ENCODE measurements at places on chromosomes 3 and 15.

- no peaks in the 10 kb centered on the region for H3K36me3 ChIP-seq
- DNase-seq: no peak
- H3K4me3 ChIP-seq: no peak overlapping the region
- no peaks in the 10 kb centered on the region for H3K27me3 ChIP-seq
Observed at GRCh38 chr3:49879721-49880120, 10.0 kb upstream of the CAMKV start.

GRCh38 chr3:59580996-59581395 is 531.2 kb upstream of the CFAP20DC start:
- H3K27ac ChIP-seq: no peak overlapping the region
- H3K27me3 ChIP-seq: no peaks in the 10 kb centered on the region
- H3K36me3 ChIP-seq: no peaks in the 10 kb centered on the region
- no peak overlapping the region for H3K4me3 ChIP-seq
- H3K4me1 ChIP-seq: no peaks in the 10 kb centered on the region

- no peaks in the 10 kb centered on the region for H3K36me3 ChIP-seq
- no peak overlapping the region for H3K4me3 ChIP-seq
- no peaks in the 10 kb centered on the region for H3K4me1 ChIP-seq
- DNase-seq: no peak
Observed at GRCh38 chr15:34252545-34252944, 27.7 kb downstream of the EMC4 start.

GRCh38 chr3:56975567-56975966 is 84.9 kb upstream of the SPATA12 start:
- H3K4me1 ChIP-seq: no peaks in the 10 kb centered on the region
- no peaks in the 10 kb centered on the region for H3K27me3 ChIP-seq
- no peak overlapping the region for H3K27ac ChIP-seq
- H3K36me3 ChIP-seq: no peaks in the 10 kb centered on the region

GRCh38 chr15:58555162-58556027 is 123.6 kb downstream of the LIPC start:
- H3K4me1 ChIP-seq: no peaks in the 10 kb centered on the region
- no peak for DNase-seq
- H3K4me3 ChIP-seq: no peak overlapping the region
- H3K27me3 ChIP-seq: no peaks in the 10 kb centered on the region
- H3K27ac ChIP-seq: no peak overlapping the region

GRCh38 chr3:196321162-196321561 is 3.1 kb upstream of the DYNLT2B start:
- H3K27ac ChIP-seq: no peak overlapping the region
- 0 out of 2 replicates have a peak, but pooled peaks cover 2% of the 10 kb centered on the region for H3K36me3 ChIP-seq
- no peak overlapping the region for H3K4me3 ChIP-seq
- H3K27me3 ChIP-seq: no peaks in the 10 kb centered on the region

GRCh38 chr3:61369678-61370077 is 118.4 kb upstream of the FHIT start:
- no peak overlapping the region for H3K27ac ChIP-seq
- DNase-seq: no peak
- no peak overlapping the region for H3K4me3 ChIP-seq
- H3K27me3 ChIP-seq: no peaks in the 10 kb centered on the region

- H3K36me3 ChIP-seq: peaks cover 3% of the 10 kb centered on the region
- no peak for DNase-seq
- H3K27me3 ChIP-seq: no peaks in the 10 kb centered on the region
- H3K4me1 ChIP-seq: 0 out of 2 replicates have a peak, but pooled peaks cover 8% of the 10 kb centered on the region
Observed at GRCh38 chr3:155853214-155854140, 750 bp downstream of the SLC33A1 start.

GRCh38 chr15:51266656-51267050 is 71.7 kb downstream of the CYP19A1 start:
- H3K4me1 ChIP-seq: no peaks in the 10 kb centered on the region
- H3K4me3 ChIP-seq: no peak overlapping the region
- no peak overlapping the region for H3K27ac ChIP-seq
- DNase-seq: no peak

GRCh38 chr3:172981407-172981983 is 159.5 kb downstream of the SPATA16 start:
- no peak for DNase-seq
- H3K27me3 ChIP-seq: 0 out of 2 replicates have a peak, but pooled peaks cover 2% of the 10 kb centered on the region
- H3K27ac ChIP-seq: no peak overlapping the region
- H3K4me3 ChIP-seq: no peak overlapping the region

DNA sequence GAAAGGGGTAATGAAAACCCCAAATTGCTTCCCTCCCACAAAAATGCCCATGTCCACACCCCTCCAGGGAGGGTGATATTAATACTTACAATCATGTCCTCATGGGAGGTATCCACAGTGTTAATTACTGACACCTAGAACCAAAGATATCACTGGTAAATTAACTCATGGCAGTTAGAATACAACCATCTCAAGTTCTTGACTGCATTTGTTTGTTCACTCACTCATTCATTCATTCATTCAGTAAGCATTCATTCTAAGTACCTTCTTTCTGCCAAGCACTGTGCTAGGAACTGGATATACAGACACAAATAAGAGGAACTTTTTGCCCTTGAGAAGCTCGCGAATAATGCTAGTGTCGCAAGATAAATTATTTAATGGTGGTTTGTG is 3.0 kb downstream of the SEC13 start:
- no peak overlapping the region for H3K4me3 ChIP-seq
- no peaks in the 10 kb centered on the region for H3K27me3 ChIP-seq
- DNase-seq: no peak
- H3K4me1 ChIP-seq: peaks cover 4% of the 10 kb centered on the region
- peaks cover 13% of the 10 kb centered on the region for H3K36me3 ChIP-seq
- no peak overlapping the region for H3K27ac ChIP-seq

DNA sequence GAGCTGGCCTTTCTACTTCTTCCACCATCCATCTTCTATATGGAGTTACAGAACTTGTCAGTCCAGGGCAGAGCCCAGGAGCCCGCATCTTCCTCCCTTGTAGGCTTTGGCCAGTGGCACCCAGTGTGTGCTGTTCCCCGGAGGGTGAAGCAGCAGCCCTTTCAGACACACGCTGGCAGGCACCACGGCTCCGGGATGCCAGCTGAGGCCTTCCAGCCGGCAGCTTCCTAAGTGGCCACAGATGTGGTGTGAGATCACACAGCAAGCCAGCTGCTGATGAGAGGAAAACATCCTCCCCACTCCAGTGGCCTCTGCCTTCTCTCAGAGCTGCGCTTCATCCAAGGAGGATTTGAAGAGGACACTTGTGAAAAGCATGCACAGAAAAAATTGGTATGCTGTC is 24.1 kb downstream of the CRABP1 start:
- peaks cover 9% of the 10 kb centered on the region for H3K27me3 ChIP-seq
- H3K4me3 ChIP-seq: no peak overlapping the region
- no peak overlapping the region for H3K27ac ChIP-seq
- no peak for DNase-seq
- no peaks in the 10 kb centered on the region for H3K4me1 ChIP-seq

GRCh38 chr3:129238945-129239705 is 10.3 kb upstream of the COPG1 start:
- H3K27ac ChIP-seq: no peak overlapping the region
- no peaks in the 10 kb centered on the region for H3K36me3 ChIP-seq
- peaks cover 9% of the 10 kb centered on the region for H3K4me1 ChIP-seq
- no peak for DNase-seq
- H3K4me3 ChIP-seq: no peak overlapping the region

DNA sequence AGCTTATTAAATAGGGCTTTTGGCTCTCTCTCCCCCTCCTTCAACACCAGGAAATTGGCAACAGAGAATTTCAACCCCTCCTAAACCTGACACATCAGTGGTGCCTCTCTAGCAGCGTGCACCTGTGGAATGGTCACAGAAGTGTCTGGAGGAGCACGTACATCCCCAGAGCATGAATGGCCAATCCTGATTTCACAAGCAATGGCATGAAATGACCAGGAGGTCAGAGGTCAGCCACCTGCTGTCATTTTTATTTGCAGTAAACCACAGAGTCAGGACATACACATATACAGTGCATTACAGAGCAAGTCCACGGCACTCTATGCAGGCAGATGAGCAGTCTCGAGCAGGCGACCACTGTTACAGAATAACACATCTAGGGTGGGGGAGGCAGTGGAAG is 25.1 kb upstream of the ETV5 start:
- no peak for DNase-seq
- H3K4me1 ChIP-seq: no peaks in the 10 kb centered on the region
- no peak overlapping the region for H3K4me3 ChIP-seq

GRCh38 chr3:96991800-96992365 is 177.5 kb downstream of the EPHA6 start:
- H3K4me1 ChIP-seq: no peaks in the 10 kb centered on the region
- DNase-seq: no peak
- H3K27me3 ChIP-seq: no peaks in the 10 kb centered on the region
- H3K4me3 ChIP-seq: no peak overlapping the region
- H3K36me3 ChIP-seq: no peaks in the 10 kb centered on the region

DNA sequence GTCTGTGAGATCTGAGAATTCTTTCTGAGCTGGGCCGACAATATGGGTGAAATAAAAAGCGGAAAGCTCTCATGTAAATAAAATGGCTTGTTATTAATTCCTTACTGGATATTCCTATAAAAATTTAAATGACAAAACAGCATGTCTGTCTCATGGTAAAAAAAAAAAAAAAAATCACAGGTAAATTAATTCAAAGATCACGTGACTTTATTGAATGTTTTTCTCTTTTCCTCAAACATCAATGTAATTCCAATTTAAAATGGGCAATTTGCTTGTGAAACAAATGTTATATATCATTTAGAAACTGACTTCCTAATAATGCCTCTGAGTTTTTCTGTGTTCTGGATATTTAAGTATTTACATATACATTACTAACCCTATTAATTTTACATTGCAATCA is 280.3 kb downstream of the NR2F2 start:
- no peak overlapping the region for H3K27ac ChIP-seq
- H3K36me3 ChIP-seq: no peaks in the 10 kb centered on the region
- no peak for DNase-seq
- H3K4me1 ChIP-seq: no peaks in the 10 kb centered on the region
- H3K27me3 ChIP-seq: no peaks in the 10 kb centered on the region

DNA sequence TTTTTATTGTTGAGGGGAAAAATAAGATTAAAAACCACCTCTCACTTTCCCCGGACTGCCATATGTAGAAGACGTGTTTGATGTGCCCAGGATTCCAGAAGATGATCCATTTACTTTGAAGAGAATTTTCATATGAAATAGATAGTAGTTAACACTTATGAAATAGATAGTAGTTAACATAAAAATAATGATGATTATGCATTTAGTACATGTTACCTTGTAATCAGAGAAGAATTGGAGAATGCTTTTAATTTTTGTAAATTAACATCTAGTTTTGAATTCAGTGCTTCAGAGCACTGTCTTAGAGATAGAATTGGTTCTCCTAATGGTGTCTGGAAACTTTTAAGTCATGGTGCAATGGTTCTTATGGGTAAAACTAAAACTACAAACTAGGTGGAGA is 46.1 kb upstream of the CRTC3 start:
- peaks cover 4% of the 10 kb centered on the region for H3K4me1 ChIP-seq
- H3K36me3 ChIP-seq: peaks cover 43% of the 10 kb centered on the region
- no peak overlapping the region for H3K27ac ChIP-seq
- H3K4me3 ChIP-seq: no peak overlapping the region

GRCh38 chr15:99716540-99717095 is 16.6 kb downstream of the LYSMD4 start:
- H3K27ac ChIP-seq: no peak overlapping the region
- H3K36me3 ChIP-seq: peaks cover 2% of the 10 kb centered on the region
- H3K27me3 ChIP-seq: no peaks in the 10 kb centered on the region
- no peaks in the 10 kb centered on the region for H3K4me1 ChIP-seq
- H3K4me3 ChIP-seq: no peak overlapping the region
- DNase-seq: no peak

DNA sequence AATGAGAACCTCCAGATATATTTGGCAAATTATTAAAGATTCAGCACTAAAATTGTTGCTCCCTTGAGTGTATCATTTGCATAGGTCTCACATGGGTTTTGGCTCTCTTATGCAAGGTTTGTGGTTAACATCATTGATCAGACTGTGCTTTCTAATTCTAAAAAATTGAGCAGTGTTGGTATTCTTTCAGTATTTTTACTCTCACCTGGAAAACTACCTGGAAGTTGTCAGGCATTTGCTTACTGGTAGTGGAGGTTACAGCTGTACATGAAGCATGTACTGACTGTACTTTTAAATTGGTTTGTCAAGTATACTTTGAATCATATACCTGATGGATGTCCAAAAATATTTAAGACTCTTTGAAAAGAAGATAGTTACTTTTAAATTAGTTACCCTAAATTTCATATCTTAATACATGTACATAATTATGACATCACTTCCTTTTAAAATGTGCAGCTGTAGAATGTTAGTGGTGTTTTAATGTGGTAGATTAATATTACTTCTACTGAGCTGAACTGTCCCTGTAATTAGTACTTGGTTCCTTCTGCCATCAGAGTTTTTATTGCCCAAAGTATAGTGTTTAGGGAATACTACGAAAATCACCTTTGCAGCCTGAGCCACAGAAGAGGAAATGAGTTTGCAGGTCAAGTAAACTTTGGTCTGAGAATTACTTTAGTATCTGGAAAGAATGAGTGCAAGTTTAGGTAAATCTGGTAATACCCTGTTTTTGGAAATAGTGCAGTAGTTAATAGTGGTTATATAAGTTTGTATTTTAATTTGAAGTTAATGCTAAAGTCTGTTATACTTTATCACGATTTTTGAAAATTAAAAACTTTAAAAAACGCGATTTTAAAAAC is 2.8 kb downstream of the CHD2 start:
- H3K27me3 ChIP-seq: no peaks in the 10 kb centered on the region
- peak overlapping the region; percentile 100 for H3K27ac ChIP-seq
- H3K4me3 ChIP-seq: peak overlapping the region; percentile 71
- DNase-seq: no peak
- peaks cover 48% of the 10 kb centered on the region for H3K4me1 ChIP-seq
- peaks cover 38% of the 10 kb centered on the region for H3K36me3 ChIP-seq

Data from Panc1 (cell line).